Naive thymus-derived CD4-positive, alpha-beta T cell (primary cell): ENCODE measurements at places on chromosomes 3 and 15. TPM values are rescaled to one million over a fixed set of nuclear protein-coding genes. Genes with fewer than 3 reads are reported as not detected.

DNA sequence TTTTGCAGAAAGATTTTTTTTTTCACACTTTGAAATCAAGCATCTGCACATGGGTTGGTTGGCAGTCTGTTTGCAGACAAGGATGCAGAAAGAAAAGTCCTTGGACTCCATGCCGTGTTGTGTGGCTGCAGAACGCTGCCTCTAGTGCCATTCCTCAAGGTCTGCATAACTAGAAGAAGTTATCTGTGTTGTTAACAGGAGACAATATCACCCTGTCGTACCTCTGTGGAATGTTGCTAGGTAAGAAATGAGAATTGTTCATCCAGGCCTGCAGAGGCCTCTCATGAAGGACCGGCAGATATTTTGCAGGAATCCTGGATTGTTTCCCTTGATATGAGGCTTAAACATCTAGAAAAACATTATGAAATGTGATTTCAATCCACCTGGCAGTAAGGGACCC lies 58.5 kb upstream of the PPARG start:
- no peaks in the 10 kb centered on the region for H3K4me1 ChIP-seq
- no peak overlapping the region for H3K4me3 ChIP-seq
- DNase-seq = no peak
- no peak overlapping the region for H3K27ac ChIP-seq
- no peaks in the 10 kb centered on the region for H3K27me3 ChIP-seq

DNA sequence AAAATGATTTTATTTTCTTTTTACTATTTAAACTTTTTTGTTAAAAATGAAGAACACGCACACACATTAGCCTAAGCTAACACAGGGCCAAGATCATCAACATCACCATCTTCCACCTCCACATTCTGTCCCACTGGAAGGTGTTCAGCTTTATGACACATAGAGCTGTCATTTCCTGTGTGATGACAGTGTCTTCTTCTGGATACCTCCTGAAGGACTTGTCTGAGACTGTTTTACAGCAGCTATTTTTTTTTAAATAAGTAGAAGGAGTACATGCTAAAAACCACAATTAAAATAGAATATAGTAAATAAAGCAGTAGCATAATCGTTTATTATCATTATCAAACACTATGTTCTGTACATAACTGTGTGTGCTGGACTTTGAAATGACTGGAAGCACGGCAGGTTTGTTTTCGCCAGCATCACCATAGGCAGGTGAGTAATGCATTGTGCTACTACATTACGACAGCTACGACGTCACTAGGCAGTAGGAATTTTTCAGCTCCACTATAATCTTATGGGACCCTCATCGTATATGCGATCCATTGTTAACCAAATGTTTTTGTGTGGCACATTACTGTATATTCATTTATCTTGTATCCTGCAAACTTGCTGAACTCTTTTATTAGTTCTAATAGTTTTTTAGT lies 72.8 kb downstream of the KLF15 start:
- no peak for DNase-seq
- no peak overlapping the region for H3K27ac ChIP-seq
- no peak overlapping the region for H3K4me3 ChIP-seq
- H3K36me3 ChIP-seq = no peaks in the 10 kb centered on the region
- no peaks in the 10 kb centered on the region for H3K4me1 ChIP-seq

DNA sequence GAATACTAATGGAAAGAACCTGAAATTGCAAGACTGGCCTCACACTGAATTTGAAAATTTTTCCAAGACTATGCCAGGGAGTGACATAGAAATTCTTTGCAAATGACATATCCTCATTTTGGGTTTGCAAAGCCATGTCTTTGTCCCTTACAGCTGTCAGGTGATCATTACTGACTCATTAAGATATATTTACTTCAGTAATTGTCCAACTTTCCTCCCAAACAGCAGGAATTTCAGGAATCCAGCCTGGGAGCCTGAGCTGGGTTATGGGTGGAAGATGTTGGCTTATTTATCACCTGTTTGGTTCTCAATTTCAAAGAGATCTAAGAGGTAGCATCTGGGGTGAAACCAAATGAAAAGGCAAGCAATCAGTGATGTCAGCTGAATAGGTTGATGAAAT lies 111.6 kb upstream of the ACP3 start:
- H3K4me3 ChIP-seq = no peak overlapping the region
- no peaks in the 10 kb centered on the region for H3K4me1 ChIP-seq
- DNase-seq = no peak
- H3K27me3 ChIP-seq = no peaks in the 10 kb centered on the region

GRCh38 chr3:31185062-31185357 lies 290.5 kb upstream of the GADL1 start:
- no peaks in the 10 kb centered on the region for H3K27me3 ChIP-seq
- H3K36me3 ChIP-seq = no peaks in the 10 kb centered on the region
- no peak for DNase-seq
- no peaks in the 10 kb centered on the region for H3K4me1 ChIP-seq

DNA sequence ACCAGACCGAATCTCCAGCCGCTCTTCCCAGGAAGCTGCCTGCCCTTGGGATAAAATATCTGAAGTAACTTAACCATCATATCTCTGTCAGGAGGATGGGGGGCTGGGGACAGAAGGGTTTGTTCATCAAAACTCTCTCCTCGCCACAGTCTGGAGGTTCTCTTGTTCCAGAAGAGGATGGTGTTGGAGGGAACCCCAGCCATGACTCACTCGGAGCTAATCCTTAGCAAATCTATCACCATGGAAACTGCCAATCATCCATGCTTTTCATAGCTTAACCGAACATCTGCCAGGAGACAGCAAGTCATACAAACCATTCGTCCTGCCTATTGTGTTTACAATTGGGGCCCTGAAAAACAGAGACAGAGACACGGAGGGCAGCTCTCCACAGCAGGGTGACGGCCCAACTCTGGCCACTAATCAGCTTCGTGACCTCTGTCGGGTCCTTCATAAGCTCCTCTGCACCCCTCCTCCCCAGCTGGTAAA lies 73.8 kb upstream of the HEG1 start:
- peaks cover 11% of the 10 kb centered on the region for H3K4me1 ChIP-seq
- H3K36me3 ChIP-seq = no peaks in the 10 kb centered on the region
- H3K27me3 ChIP-seq = no peaks in the 10 kb centered on the region
- H3K27ac ChIP-seq = no peak overlapping the region

DNA sequence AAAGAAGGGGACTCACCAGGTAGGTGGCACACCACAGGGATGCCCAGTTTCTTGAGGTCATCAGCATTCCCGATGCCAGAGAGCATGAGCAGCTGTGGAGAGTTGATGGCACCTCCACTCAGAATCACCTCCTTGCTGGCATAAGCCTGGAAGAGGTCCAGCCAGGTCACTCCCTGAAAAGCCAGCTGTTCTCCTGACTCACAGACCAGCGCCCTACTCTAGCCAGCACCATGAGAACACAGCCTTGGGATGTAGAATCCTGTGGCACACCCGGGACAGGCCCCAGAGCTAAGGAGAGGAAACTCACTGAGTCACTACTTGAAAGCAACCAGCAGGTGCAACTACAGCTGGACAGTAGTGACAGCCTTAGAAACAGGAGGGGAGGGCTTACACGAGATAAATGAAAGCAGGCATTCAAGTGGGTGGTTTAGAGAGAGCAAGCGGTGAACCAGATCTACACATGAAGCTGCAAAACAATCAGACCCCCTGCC lies 24.5 kb downstream of the CHDH start:
- H3K4me3 ChIP-seq = no peak overlapping the region
- H3K27ac ChIP-seq = no peak overlapping the region
- no peaks in the 10 kb centered on the region for H3K27me3 ChIP-seq

DNA sequence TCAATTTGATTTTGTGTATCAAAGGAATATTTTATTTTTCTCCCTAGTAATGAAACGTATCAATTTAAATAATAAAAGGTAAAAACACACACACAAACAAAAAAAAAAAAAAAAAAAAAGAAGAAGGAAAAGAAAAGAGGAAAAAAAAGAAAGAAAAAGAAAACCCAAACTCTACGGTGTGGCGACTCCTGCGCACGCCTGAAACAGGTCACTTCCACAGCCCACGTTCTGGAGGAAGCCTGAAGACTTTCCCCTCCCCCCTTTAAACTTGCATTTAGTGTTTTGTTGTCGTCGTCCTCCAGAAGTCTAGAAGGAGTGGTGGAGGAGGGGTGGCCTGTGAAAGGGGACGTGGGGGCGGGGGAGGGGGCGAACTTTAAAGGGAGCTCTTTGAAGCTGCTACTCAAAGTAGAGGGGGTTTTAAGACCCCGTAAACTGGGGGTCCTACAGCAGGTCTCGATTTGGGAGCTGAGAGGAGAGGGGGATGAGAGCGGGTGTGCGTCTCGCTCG lies 2.3 kb upstream of the TLE3 start:
- peaks cover 19% of the 10 kb centered on the region for H3K4me1 ChIP-seq
- H3K27me3 ChIP-seq = no peaks in the 10 kb centered on the region
- no peak overlapping the region for H3K27ac ChIP-seq
- peak overlapping the region; percentile 47 for H3K4me3 ChIP-seq

Gene CHST2
- polyA plus RNA-seq = 6.6 TPM

Gene WWTR1
- 0.17 TPM for polyA plus RNA-seq

Gene CERS3
- polyA plus RNA-seq = 0.55 TPM

Gene CASR
- not detected for polyA plus RNA-seq

Gene IMPG2
- polyA plus RNA-seq = not detected

Gene GRM7
- polyA plus RNA-seq = not detected

Gene CX3CR1
- 1.1 TPM for polyA plus RNA-seq

Gene REC114
- polyA plus RNA-seq = not detected
